Activated CD8-positive, alpha-beta memory T cell treated with anti-CD3 and anti-CD28 coated beads, Interleukin-2, amount 50 U/mL, for 4 hours (primary cell): ENCODE measurements at places on chromosomes 3 and 15.
A peak's percentile ranks its signal among the peaks of the same experiment; 100 is the strongest.

DNA sequence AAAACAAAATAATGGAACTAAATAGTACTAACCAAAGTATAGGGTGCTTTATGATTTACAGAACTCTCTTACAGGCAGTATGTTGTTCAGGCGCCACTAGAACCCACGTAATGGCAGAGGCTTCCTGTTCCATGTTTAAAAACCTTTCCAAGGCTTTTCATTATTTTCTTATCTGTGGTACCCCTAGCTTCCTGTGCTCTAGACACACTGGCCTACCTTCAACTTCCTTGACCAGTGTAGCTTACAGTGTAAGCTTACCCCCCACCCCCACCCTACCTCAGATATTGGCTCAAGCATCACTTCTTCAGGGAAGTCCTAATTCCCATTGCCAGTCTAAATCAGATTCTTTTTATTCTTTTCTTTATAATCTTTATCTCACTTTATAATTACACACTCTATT is 2.9 kb downstream of the NR2C2 start:
- DNase-seq: no peak

DNA sequence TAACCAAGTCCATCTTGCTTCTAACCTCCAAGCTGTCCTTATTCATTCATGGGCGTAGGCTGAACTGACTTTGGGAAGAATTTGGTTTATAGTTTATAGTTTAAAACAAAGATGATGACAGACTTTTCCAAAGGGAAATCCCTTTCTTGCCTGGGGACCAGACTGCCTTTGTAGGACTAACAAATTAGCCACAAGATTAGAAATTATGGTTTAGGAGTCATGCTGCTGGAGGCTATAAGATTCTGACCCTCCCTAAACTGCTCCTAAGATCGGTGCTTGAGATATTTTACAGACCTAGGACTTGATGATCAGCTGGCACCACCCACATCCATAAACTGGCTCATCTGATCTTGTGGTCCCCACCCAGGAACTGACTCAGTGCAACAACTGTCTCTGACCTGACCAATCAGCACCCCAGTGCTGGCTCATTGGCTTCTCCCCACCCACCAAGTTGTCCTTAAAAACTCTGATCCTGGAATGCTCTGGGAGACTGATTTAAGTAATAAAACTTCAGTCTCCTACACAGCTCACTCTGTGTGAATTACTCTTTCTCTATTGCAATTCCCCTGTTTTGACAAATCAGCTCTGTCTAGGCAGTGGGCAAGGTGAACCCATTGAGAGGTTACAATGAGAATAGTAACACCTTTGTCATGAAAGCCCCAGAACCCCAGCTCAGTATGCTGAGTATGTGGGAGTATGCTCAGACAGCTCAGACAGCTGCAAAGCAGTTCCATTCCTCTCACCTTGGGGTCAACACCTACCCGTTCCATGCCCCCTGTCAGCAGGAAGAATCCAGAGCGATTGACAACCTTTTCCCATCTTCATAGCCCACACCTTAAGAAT is 51.6 kb upstream of the C15orf39 start:
- DNase-seq: no peak

GRCh38 chr15:101132390-101133180 is 119.3 kb downstream of the CHSY1 start:
- no peak for DNase-seq

GRCh38 chr3:69422751-69423150 is 36.9 kb upstream of the FRMD4B start:
- no peak for DNase-seq

DNA sequence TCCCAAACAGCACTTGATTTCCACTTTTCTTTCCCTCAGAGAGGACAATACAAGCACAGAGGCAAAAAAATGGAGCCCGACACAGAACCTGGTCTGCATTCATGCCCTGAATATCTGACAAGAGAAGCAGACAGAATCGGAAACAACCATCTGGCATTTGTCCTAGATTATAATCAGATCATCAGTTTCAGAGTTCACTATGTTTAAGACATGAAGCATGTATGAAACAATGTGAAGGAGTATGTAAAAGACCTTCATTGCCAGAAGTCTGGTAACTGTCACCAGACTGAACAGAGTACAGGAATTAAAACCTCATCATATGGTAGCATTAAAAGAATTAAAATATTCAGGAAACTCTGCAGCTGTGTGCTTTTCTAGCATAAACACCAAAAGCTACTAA is 65.0 kb downstream of the SETD2 start:
- DNase-seq: no peak

DNA sequence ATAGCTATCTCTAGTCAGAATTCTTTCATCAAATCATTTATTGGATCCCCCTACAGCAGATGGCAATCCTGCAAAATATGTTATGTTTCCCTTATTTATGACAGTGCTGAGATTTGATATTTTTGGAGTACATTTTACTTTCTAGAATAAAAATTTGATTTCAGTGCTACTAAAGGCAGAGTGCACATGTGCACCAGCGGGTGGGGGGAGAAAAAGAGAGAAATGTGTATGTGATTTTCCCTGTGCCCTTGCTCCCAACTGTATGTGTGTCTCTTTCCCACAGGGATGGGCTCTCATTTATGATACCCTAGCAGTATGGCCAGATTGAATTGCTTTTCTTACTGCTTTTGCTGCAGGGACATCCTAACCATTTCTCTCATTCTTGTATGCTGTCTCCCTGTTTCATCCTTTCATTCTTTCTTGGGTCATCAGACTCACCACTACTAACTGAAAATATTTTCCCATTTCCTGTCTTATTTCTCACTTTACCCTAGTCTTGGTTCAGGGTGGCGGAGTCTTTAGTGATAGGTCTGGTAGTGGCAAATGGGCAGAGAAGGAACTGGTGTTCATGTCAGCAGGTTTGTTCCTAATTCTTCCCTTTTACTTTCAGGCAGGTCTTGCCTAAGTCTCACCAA is 140.7 kb downstream of the TCF12 start:
- no peak for DNase-seq

DNA sequence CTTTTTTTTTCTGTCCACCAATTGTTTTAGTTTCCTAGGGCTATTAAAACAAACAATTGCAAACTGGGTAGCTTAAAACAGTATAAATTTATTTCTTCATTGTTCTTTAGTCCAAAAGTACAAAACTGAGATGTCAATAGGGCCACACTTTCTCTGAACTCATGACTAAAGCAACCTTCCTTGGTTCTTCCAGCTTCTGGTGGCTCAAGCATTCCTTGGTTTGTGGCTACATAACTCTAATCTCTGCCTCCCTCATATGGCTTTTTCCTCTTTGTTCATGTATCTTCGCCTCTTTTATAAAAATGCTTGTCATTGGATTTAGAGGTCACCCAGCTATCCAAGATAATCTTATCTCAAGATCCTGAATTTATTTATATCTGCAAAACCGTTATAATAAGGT is 914.5 kb upstream of the EPHA6 start:
- no peak for DNase-seq

DNA sequence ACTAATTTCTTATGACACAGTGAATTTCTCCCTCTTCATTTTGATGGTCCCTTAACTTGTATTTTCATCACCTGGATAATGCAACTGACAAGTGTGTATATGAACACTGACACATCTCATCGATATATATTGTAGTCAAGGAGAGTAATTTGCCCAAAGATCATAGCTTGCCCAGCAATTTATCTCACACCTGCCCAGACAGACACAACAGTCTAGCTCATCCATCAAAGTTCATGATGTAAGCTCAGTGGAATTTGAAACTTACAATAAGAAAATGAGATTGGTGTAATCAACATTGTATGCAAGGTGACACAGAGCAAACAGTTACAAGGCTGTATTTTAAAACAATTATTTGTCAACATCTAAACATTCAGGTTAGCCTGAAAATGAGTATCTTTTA is 805.8 kb downstream of the NAALADL2 start:
- DNase-seq: no peak

GRCh38 chr3:36494461-36495109 is 114.3 kb downstream of the STAC start:
- DNase-seq: no peak

DNA sequence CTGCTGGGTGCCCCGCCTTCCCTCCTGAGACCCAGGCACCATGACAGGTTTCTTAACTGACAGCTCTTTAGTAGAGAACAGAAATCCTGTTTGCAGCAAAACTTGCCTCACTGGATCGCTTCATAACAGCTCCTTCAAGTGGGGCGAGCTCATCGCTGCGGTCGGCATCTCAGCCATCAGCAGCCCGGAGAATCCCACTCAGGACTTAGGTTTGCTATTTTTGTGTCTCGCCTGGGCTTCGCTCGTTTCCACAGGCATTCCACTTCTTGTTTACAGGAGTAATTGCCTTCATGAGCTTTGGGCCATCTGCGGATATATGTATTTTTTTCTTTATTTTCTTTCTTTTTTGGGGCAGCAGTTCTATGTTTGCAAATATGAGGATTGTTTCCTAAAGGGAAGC is 15.7 kb downstream of the KLF13 start:
- no peak for DNase-seq

- DNase-seq: no peak
Measured at GRCh38 chr15:46591462-46591861, 956.6 kb downstream of the SQOR start.

- no peak for DNase-seq
Measured at GRCh38 chr3:164852866-164853265, 225.4 kb downstream of the SI start.

DNA sequence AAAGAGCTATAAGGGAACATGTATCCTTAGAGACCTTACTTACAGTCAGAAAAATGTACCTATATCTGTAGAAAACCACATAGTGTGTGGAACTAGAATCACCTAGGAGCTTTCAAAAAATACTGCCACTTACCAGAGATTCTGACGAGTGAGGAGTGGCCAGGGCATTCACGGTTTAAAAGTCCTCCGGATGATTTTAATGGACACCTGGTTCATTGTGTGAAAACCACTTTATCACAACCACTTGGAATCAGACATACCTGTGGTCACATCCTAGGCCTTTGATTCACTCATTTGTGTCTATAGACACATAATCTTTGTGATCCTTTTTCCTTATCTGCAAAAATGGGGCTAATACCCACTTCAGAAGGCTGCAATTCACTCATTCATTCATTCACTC is 159.8 kb downstream of the MBNL1 start:
- DNase-seq: no peak

DNA sequence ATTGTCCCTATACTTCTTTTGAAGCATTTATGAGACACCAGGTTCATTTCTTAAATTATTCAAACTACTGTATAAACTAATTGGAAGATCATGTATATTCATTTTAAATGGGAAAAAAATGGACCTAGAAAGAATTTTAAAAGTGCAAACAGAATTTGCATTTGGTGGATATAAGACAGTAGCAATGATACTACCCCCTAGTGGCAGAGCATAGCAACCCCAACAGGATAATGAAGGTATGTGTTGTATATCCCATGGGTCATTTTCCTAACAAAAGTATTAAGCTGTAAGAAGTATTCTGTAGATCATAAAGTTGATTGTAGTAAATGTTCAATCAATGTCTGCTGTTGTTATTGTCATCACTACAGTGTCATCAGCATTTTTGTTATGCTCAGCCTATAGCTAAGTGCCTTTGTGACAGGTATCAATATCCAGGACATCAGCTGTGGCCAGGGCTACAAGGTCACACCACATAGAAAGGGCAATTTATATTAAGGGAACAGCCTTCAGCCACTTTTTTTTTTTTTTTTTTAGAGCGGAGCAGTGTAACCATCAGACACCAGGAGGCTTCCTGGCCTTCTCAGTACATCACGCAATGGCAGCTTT is 175.8 kb downstream of the FOXB1 start:
- peak; percentile 21 for DNase-seq
